ENCODE measurements at places on chromosomes 11 and 22. TPM values are rescaled to one million over a fixed set of nuclear protein-coding genes. Genes with fewer than 3 reads are reported as not detected.

- H3K4me3 ChIP-seq, result no peak overlapping the region
- DNase-seq, result no peak
- H3K27me3 ChIP-seq, result no peaks in the 10 kb centered on the region
- H3K27ac ChIP-seq, result no peak overlapping the region
Observed at GRCh38 chr11:73189723-73190556, 28.1 kb upstream of the P2RY2 start.

GRCh38 chr22:30144391-30144790, 64.1 kb downstream of the HORMAD2 start:
- no peak for DNase-seq
- H3K4me3 ChIP-seq, result no peak overlapping the region
- no peaks in the 10 kb centered on the region for H3K36me3 ChIP-seq
- H3K27ac ChIP-seq, result no peak overlapping the region

The MAPK8IP1 gene
- polyA plus RNA-seq, result 22.5 TPM

The LAYN gene
- 2.4 TPM for polyA plus RNA-seq

The PLAAT4 gene
- polyA plus RNA-seq, result 16.2 TPM

The OR8B4 gene
- polyA plus RNA-seq, result not detected

- H3K27ac ChIP-seq, result no peak overlapping the region
- H3K4me1 ChIP-seq, result peaks cover 7% of the 10 kb centered on the region
- no peaks in the 10 kb centered on the region for H3K36me3 ChIP-seq
- no peak overlapping the region for H3K4me3 ChIP-seq
Observed at GRCh38 chr11:65903068-65903481, 2.9 kb upstream of the FOSL1 start.

Data from pancreas (tissue), 10 donors.